CD14-positive monocyte (primary cell): ENCODE measurements at places on chromosomes 1 and 21. TPM values are rescaled to one million over a fixed set of nuclear protein-coding genes. Genes with fewer than 3 reads are reported as not detected.
A peak's percentile ranks its signal among the peaks of the same experiment; 100 is the strongest.

GRCh38 chr1:86184426-86184825 lies 27.9 kb upstream of the COL24A1 start:
- H3K4me1 ChIP-seq, result no peaks in the 10 kb centered on the region
- no peak for DNase-seq
- H3K36me3 ChIP-seq, result no peaks in the 10 kb centered on the region
- H3K27me3 ChIP-seq, result no peaks in the 10 kb centered on the region

GRCh38 chr1:22428672-22429071 lies 23.0 kb upstream of the ZBTB40 start:
- H3K36me3 ChIP-seq, result no peaks in the 10 kb centered on the region
- H3K4me3 ChIP-seq, result peak overlapping the region; percentile 54
- H3K4me1 ChIP-seq, result no peaks in the 10 kb centered on the region
- H3K27me3 ChIP-seq, result no peaks in the 10 kb centered on the region
- H3K27ac ChIP-seq, result no peak overlapping the region
- peak; percentile 23 for DNase-seq

GRCh38 chr21:24730661-24731060 lies 876.6 kb downstream of the MRPL39 start:
- H3K36me3 ChIP-seq, result no peaks in the 10 kb centered on the region
- no peaks in the 10 kb centered on the region for H3K27me3 ChIP-seq
- H3K4me1 ChIP-seq, result no peaks in the 10 kb centered on the region
- DNase-seq, result no peak

TRIM45 gene
- 0.34 and 1.4 TPM in 2 replicates for polyA plus RNA-seq

DNA sequence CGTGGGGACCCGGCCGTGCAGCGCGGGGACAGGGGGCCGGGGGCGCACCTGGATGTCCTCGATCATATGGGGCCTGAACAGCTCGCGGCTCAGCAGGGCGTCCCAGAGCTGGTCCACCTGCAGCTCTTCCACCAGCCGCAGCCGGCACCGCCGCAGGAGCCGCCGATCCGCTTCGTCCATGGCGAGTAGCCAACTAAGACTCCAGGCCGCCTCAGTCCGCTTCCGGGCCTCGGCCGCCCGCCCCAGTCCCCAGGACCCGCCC lies at the start of gene CASP9:
TSS of gene CASP9 (minus strand) at position 195 of the 262 bp plus-strand sequence. CDS start at position 180, 15 bp downstream.
- H3K27ac ChIP-seq, result peak within 1 kb of the TSS; percentile 94
- H3K4me1 ChIP-seq, result peaks cover 37% of the 10 kb centered on the region
- H3K36me3 ChIP-seq, result no peaks in the 10 kb centered on the region

DNA sequence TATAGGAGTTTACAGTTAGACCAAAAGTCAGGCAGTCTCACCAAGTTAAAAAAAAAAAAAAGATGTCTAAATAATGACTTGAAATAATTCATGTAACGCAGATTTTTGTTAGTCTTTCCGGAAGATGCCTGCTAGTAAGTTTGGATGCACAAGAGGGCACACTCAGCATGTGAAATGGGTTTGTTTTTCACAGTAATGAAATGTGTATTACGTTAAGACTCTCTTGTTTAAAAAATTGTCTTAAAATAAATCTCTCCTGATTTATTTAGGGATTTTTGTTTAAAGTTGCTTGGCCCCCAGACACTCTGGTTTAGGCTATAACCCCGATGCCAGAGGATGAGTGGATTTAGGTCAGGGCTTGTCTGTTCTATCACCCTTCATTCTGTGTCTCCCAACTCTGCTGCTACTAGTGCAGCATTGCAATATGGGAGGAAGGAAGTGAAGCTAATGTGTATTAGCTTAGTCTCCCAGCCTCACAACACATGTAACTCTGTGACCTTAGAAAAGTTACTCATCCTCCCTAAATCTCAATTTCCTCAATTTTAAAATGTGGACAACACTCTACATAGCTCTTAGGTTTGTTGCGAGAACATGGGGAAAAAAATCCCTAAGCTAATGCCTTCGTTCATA lies 25.7 kb downstream of the CTH start:
- no peaks in the 10 kb centered on the region for H3K4me1 ChIP-seq
- no peaks in the 10 kb centered on the region for H3K27me3 ChIP-seq

- H3K4me3 ChIP-seq, result no peak overlapping the region
- peaks cover 24% of the 10 kb centered on the region for H3K27me3 ChIP-seq
- no peaks in the 10 kb centered on the region for H3K36me3 ChIP-seq
- H3K27ac ChIP-seq, result no peak overlapping the region
Observed at GRCh38 chr1:975365-975764, 6.5 kb downstream of the PERM1 start.

DNA sequence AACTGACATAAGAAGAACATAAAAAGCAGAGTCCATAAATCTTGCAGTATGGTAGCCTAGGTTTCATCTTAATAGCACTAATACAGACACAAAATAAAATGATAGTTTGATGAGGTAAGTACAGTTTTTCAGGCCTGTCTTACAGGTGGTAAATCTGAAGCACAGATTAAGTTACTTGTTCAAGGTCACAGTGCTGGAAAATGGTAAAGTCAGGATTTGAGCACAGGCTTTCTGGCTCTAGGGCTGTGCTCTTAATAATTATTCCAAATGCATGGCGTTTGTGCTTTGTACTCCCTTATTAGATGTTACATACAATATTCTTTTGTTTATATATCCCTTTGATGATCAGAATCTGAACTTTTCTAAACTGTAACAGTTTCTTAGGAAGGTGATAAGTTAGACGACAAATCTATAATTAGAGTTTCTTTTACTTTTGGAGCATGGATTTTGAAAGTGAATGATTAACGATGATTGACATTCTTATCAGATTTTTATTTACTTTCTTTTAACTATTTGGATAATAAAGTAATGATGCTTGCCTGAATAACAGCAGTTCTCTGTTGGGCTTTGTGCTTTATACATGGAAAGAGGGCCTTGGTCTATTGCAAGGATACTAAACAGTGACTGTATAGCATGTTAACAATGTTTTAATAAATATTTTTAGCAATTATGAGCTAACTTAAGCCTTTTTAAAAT lies 101.5 kb upstream of the CACYBP start:
- H3K36me3 ChIP-seq, result peaks cover 2% of the 10 kb centered on the region
- no peaks in the 10 kb centered on the region for H3K4me1 ChIP-seq
- H3K27ac ChIP-seq, result no peak overlapping the region
- H3K4me3 ChIP-seq, result no peak overlapping the region
- no peaks in the 10 kb centered on the region for H3K27me3 ChIP-seq
- no peak for DNase-seq

DNA sequence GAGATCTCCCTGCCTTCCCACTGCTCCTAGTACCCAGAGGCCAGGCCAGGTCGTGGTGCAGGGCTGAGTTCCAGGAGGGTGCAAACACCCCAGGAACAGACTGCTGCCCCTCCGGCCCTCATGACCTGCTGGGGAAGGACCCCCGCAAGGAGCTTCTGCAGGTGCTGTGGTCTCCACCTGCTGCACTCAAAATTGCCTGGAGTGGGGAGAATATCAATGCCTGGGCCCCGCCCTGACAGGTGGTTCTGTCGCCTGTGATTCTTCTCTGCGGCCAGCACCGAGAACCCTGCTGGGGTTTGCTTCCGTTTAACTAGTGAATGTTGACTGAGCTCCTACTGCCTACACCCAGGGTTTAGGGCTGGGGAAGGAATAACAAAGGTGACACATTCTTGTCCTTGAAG lies 2.1 kb upstream of the TFF3 start:
- no peak overlapping the region for H3K27ac ChIP-seq
- H3K27me3 ChIP-seq, result no peaks in the 10 kb centered on the region
- H3K36me3 ChIP-seq, result no peaks in the 10 kb centered on the region
- no peak overlapping the region for H3K4me3 ChIP-seq

GRCh38 chr1:176888471-176889032 lies 276.0 kb downstream of the ASTN1 start:
- H3K4me3 ChIP-seq, result no peak overlapping the region
- H3K27ac ChIP-seq, result no peak overlapping the region
- DNase-seq, result no peak
- H3K36me3 ChIP-seq, result no peaks in the 10 kb centered on the region

- no peaks in the 10 kb centered on the region for H3K36me3 ChIP-seq
- no peak for DNase-seq
- no peak overlapping the region for H3K4me3 ChIP-seq
- H3K27me3 ChIP-seq, result no peaks in the 10 kb centered on the region
- H3K27ac ChIP-seq, result no peak overlapping the region
Observed at GRCh38 chr21:21146587-21147373, 148.6 kb downstream of the NCAM2 start.

GRCh38 chr1:185813401-185813979 lies 79.3 kb downstream of the HMCN1 start:
- DNase-seq, result no peak
- no peaks in the 10 kb centered on the region for H3K4me1 ChIP-seq
- H3K4me3 ChIP-seq, result no peak overlapping the region

DNA sequence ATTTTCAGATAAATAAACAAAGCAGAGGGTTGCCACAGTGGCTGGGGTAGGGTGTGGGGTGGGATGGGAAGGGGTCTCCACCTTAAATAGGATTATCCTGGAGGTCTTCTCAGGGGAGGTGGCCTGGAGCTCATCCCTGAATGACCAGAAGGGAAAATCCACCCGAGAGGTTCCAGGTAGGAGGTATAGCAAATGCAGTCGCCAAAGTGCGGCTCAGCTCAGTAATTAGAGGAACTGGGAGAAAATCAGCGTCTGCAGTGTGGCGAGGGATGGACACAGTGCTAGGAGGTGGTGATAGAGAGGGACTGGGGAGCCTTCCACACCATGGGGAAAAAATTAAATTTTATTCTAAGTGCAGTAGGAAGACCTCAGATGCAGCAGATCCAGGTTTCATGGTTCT lies 584.5 kb downstream of the MATN1 start:
- no peaks in the 10 kb centered on the region for H3K4me1 ChIP-seq
- no peak overlapping the region for H3K27ac ChIP-seq
- no peak overlapping the region for H3K4me3 ChIP-seq
- no peaks in the 10 kb centered on the region for H3K36me3 ChIP-seq

DNA sequence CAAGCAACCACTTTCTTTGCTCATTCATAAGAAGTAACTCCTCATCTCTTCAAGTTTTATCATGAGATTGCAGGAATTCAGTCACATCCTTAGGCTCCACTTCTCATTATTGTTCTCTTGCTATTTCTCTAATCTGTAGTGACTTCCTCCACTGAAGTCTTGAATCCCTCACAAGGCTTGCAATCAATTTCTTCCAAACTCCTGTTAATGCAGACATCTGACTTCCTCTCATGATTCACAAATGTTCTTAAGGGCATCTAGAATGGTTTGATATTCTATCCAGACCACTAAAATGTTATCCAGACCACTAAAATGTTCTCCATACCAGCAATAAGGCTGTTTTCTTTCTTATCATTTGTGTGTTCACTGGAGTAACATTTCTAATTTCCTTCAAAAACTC lies 528.1 kb downstream of the DPYD start:
- H3K36me3 ChIP-seq, result peaks cover 17% of the 10 kb centered on the region
- no peak overlapping the region for H3K27ac ChIP-seq

DNA sequence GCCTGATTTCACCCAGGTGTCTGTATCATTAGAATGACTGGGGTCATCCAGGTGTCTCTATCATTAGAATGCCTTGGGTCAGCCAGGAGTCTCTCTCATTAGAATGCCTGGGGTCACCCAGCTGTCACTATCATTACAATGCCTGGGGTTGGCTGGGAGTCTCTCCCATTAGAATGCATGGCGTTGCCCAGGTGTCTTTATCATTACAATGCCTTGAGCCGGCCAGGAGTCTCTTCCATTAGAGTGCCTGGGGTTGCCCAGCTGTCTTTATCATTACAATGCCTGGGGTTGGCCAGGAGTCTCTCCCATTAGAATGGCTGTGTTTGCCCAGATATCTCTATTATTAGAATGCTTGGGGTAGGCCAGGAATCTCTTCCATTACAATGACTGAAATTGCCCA lies 61.6 kb downstream of the RNF187 start:
- no peak overlapping the region for H3K27ac ChIP-seq
- no peaks in the 10 kb centered on the region for H3K36me3 ChIP-seq
- no peaks in the 10 kb centered on the region for H3K4me1 ChIP-seq
- no peaks in the 10 kb centered on the region for H3K27me3 ChIP-seq
- no peak for DNase-seq
- H3K4me3 ChIP-seq, result no peak overlapping the region

GRCh38 chr1:119622311-119623192 lies 25.5 kb downstream of the ZNF697 start:
- no peaks in the 10 kb centered on the region for H3K27me3 ChIP-seq
- no peak overlapping the region for H3K27ac ChIP-seq
- H3K4me1 ChIP-seq, result no peaks in the 10 kb centered on the region

DNA sequence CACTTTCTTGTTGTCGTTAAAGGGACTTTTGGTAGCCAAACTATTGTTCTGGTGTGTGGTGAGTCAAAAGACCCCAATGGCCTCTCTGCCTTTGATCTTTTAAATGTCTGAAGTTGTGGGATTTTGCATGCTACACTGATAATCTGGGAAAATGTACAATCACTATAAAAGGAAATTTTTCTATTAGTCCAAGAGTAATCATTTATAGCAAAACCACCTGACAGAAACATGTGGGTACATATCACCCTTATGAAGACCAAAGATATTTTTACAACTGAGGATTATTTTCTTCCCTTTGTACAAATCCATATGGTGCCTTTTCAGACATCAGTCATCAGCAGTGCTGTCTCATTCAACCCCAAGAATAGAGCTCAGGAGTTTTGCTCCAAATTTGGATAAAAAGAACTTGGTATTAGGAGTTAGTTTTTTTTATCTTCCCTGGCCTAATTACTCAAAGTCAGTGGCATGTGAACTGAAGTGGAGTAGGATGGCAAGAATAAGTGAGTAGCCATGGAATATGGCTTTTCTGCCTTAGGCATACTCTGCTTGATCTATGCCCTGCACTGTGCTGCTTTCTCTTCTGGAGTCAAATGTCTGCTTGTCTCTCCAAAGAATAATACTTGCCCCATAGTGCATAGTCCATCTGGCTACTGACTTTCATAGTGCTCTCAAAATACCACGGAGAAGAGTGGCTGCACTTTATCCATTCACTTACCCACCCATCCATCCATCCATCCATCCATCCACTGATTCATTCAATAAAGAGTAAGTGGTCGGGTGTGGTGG lies 13.5 kb downstream of the GREM2 start:
- H3K4me3 ChIP-seq, result no peak overlapping the region
- no peaks in the 10 kb centered on the region for H3K27me3 ChIP-seq
- no peak overlapping the region for H3K27ac ChIP-seq
- H3K36me3 ChIP-seq, result no peaks in the 10 kb centered on the region
- no peak for DNase-seq
- no peaks in the 10 kb centered on the region for H3K4me1 ChIP-seq

DNA sequence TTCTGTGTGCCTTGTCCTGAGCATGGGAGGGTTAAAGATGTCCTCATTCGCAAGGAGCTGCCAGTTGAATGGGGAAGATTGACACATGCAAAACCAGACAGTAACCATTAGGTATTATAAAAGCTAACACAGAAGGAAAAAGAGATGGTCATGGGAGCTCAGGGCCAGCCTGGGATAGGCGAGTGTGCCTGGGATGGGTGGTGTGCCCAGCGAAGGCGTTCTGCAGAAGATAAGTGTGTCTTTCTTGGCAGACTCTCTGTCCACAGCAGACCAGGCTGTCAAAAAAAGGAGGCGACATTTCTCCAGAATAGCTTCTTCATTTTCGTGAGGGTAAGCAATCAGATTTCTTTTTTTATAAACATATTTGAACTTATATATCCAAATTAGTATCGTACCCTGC lies 14.1 kb downstream of the PGM1 start:
- no peak overlapping the region for H3K4me3 ChIP-seq
- peaks cover under 1% of the 10 kb centered on the region for H3K4me1 ChIP-seq
- no peak for DNase-seq
- no peak overlapping the region for H3K27ac ChIP-seq
- H3K36me3 ChIP-seq, result no peaks in the 10 kb centered on the region
